ENCODE measurements at places on chromosomes 6 and 20. TPM values are rescaled to one million over a fixed set of nuclear protein-coding genes. Genes with fewer than 3 reads are reported as not detected.

DNA sequence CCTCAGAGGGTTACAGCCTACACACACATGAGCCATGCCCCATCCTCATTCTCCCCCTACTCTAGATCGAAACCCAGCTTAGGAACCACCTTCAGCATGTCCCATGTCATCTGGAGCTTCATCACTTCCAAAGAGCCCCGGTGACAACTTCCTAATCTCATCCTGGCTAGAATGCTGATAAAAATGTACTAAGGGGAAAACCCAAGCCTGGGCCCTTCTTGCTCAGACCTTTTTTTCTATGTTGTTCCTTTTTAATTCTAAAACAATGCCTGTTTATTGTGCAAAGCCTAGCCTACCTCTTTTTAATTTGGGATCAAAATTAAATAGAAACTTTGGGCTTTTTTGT, 44.1 kb upstream of the NT5E start:
- no peak for DNase-seq

DNA sequence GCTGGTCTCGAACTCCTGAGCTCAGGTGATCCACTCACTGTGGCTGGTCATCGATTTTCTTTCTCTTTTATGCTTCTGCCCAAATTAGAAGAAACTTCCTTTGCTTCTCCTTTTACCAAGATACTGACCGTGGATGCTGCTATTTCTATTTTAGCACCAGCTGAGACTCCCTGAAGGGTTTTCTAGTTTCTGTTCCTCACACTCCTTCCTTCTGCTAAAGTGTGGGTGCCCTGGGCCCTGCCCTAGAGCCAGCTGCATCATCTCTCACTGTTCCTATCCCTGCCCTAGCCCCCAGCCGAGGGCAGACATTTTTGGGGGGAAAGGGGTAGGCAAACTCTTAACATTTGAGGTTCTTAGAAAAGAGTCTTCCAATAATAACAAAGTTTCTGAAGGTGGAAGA, 6.3 kb downstream of the SMOC2 start:
- DNase-seq: no peak

- no peak for DNase-seq
These were observed 147.1 kb downstream of the LRFN2 start for GRCh38 chr6:40440053-40440452.

- no peak for DNase-seq
These were observed 66.7 kb upstream of the E2F3 start for GRCh38 chr6:20334962-20335361.

DNA sequence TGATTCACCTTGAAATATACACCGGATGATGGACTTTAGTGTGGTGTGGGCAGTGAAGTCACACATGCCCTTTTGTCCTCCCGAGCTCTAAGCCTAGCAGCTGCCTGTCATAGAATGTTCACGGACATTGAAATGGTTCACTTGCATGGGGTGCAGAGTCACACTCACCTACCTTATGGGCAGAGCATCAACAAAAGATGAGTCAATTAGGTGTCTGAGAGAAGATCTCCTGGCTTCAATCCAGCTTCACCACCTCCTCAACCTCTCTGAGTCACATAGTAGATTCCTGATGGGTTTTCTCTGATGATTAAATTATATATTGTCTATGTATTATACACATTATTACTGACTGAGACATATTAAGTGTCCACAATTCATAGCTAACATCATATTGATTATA, 48.1 kb upstream of the HLA-E start:
- DNase-seq: no peak

GRCh38 chr20:58325912-58326311, 16.4 kb downstream of the RAB22A start:
- DNase-seq: no peak

STMND1 gene
- total RNA-seq: not detected

PAX1 gene
- total RNA-seq: not detected

TMEM244 gene
- 1.2 TPM for total RNA-seq

C20orf141 gene
- total RNA-seq: not detected

MAN1A1 gene
- 19.6 TPM for total RNA-seq

ATP6V1G2 gene
- total RNA-seq: 1.4 TPM

All from T-helper 17 cell (primary cell).